ENCODE measurements at places on chromosomes 11 and 22.

- no peak for DNase-seq
Measured at GRCh38 chr11:2310073-2310785, 8.4 kb downstream of the TSPAN32 start.

DNA sequence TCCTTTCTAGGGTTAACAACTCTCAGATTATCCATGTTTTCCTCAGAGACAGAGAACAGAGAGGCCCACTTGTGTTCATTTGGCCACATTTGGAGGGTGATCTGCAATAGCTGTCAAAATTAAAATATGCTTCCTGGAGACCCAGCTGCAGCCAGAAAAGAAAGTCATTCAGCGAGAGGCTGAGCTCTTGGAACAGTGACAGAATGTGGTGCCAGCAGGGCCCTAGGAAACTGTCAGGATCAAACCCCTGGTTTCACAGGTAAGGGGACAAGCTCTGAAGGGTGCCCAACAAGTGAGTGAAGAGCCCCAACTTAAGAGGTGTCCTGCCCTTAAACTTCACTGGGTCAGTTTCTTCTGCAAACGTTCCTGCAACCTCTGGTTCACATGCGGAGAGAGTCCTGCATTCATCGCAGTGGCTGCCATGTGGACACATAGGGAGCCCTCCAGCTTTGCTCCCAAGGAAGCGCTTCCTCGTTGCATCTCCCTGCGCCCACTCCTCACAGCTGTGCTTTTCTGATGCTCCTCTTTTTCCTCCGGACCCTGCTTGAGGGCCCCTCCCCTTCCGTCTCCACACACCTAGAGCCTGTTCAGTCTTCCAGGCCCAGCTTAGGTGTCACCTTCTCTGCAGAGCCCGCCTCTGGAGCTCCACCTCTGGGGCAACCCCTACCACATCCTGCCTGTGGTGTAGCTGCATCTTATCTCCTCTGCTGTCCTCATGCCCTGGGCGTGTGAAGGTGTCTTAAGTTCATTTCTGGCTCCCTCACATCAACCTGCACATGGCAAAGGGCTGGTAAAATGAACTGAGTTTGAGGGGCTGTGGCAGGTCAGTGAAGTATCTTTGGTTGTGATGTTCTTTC is 3.9 kb downstream of the UCP3 start:
- no peak for DNase-seq

DNA sequence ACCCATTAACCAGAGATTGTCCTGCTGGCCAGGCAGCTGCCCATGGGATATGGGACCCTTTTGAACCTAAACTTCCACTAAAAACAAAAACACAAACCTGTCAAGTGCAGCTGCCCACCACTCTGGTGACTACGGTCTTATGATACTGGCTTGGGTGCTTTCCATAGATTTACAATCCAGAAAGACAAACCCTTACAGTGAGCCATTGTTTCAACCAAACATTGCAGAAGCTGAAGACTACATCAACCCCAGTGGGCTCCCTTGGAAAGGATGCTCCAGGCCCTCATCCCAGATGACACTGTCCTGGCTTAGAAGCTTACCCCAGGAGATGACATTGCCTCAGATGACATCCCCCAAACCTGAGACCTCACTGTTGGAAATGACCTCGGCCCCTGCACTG is 56.9 kb upstream of the WNT11 start:
- DNase-seq, result no peak

GRCh38 chr11:111748035-111748804 is 18.0 kb downstream of the PPP2R1B start:
- no peak for DNase-seq

GRCh38 chr11:9203691-9204311 is 61.3 kb downstream of the DENND5A start:
- peak; percentile 14 for DNase-seq

DNA sequence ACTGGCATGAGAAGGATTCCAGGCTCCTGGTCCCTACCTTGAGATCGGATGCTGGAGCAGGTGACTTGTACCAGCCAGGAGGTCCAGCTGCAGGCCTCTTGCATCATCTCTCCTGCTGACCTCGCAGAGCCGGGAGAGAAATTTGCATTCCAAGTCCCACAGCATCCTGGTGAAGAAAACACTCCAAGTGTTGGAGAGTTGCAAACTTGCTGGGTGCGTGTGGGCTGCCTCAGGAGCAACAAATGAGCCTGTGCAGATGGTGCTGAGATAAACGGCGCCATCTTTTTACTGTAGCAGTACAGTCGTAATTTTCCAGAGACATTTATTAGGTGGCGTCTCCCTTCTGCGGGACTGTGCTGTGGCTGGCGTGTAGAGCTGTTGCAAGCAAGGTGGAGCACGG is 32.1 kb upstream of the ZBTB16 start:
- DNase-seq, result no peak

GRCh38 chr22:23222033-23222792 is 41.9 kb downstream of the BCR start:
- DNase-seq, result no peak

DNA sequence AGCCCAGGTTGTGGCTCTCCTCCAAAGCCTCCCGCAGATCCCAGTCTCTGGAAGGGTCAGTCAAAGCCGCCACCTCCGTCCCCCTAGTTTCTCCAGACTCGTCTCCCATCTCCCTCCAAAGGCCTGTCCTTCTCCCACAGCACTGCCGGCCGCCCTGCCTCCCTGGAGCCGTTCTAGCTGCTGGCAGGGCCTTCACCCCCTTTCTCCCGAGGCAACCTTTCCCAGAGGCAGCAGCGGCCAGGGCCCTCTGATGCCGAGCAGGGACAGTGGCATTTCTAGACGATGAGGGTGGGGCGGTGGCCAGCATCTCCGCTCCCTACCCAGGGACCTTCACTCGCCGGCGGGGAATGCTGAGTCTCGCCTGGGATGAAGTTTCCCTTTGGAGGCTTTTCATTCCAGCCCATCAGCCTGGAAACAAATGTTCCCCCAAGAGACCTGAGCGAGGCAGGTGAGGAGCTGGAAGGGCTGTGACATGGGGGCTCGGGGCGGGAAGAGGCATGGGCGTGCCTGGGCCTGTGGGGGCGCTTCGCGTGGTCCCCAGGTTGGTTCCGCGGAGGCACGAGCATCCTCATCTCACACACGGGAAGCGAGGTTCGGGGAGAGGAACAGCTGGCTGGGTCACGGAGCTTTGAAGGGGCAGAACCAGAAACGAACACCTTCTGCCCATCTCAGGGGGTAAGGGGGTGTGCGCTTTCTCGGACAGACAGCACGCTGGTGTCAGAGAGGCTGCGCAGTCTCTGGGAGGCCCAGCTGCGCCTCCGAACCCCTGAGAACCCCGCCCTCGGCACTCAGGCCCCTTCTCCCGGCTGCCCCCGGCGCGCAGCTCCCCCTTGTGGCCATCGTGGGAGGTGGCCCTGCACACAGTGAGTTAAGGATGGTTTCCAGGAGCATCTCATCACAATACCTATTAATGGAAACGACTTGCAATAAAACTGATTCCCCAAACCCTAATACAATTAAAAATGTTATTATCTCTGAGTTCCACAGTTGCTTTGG is 18.1 kb upstream of the KLHL35 start:
- peak; percentile 35 for DNase-seq

DNA sequence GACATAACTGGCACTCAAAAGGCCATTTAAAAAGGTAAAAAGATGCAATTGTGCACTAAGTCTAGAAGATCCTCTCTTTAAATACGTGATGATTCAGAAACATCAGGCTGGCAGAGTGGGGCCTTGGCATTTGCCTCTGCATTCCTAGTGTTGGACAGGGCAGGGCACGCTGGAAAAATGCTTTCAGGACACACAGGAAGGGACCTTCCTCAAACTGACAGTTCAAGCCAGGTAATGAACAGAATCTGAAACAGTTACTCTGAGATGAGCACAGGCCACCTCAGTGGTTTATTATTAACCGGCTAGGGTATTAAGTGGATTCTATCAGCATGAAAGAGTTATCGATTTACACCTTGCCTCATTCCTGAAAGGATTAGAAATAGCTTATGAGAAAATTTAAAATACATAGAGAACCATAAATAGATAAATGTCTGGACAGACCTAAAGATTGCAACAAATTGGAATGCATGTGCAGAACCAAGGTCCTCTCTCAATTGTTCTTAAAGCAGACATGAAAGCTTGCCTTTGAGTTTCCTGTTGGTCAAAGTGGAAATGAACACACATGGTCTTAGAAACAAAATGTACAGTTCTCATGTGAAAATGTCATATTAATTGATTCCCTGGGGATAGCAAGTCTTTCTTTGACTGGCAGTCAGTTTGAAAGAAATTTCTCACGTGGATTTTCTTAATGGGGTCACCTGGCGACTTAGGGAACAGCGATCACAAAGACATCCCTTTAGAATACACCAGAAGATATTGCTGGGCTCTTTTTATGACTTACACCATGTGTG is 21.5 kb upstream of the CSNK2A3 start:
- no peak for DNase-seq

GRCh38 chr22:26445577-26446275 is 16.7 kb downstream of the ASPHD2 start:
- no peak for DNase-seq

GRCh38 chr11:85182441-85183387 is 444.4 kb downstream of the DLG2 start:
- peak; percentile 67 for DNase-seq

- DNase-seq, result no peak
Measured at GRCh38 chr11:8726395-8726794, 43.8 kb downstream of the RPL27A start.
